ACHN (cell line): ENCODE measurements at places on chromosomes 6 and 20.

DNA sequence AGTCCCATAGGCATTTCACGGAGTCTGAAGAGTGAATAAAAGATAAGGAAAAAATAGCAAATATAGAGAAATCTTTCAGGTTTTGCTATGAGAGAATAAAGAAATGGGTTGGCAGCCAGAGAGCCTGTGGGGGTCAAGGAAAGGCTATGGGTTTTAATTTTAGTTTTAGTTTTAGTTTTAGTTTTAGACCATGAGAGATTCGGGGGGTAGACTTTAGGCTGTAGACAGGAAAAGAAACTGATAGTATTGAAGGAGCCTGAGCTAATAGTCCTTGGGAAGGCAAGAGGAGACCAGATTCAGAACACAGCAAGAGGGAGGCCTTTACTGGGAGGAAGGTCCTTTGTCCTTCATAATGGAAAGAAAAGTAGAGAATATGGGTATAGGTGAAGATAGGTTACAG lies 19.3 kb downstream of the DOP1A start:
- no peak for DNase-seq

DNA sequence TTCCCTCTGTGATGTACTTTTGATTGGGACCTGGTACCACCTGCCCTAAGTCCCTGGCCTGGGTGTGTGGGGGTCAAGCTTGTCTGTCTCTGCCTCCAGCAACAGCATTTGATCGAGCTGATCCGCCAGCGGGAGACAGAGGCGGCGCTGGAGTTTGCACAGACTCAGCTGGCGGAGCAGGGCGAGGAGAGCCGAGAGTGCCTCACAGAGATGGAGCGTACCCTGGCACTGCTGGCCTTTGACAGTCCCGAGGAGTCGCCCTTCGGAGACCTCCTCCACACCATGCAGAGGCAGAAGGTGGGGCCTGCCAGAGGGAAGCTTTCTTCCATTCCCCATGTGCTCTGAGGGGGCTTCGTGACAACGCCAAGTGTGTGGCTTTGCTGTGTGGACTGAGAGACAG lies 5.4 kb downstream of the GID8 start:
- DNase-seq, result no peak

- no peak for DNase-seq
Measured at GRCh38 chr6:168609026-168609685, 168.2 kb downstream of the SMOC2 start.

- DNase-seq, result no peak
Measured at GRCh38 chr6:156852147-156852857, 75.1 kb downstream of the ARID1B start.

DNA sequence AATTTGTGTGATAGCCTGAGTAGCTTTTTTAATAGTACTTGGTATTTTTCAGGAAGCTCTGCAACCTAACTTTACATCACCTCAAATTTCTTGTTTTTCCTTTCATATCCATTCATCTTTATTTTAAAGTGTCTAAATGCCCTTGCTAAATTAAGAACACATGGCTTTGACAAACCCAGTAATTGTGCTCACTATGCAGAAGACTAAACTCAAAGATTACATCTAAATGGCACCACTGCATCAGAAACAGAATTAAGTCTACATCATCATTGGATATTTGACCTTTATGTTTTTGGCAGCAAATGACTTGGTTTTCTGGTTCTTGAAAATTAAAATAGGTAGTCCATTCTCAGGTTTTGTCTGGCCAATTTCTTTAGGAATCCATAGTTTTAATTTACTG lies 69.6 kb upstream of the HDGFL1 start:
- DNase-seq, result no peak

- DNase-seq, result no peak
Measured at GRCh38 chr6:116017546-116018295, 43.0 kb downstream of the FRK start.

DNA sequence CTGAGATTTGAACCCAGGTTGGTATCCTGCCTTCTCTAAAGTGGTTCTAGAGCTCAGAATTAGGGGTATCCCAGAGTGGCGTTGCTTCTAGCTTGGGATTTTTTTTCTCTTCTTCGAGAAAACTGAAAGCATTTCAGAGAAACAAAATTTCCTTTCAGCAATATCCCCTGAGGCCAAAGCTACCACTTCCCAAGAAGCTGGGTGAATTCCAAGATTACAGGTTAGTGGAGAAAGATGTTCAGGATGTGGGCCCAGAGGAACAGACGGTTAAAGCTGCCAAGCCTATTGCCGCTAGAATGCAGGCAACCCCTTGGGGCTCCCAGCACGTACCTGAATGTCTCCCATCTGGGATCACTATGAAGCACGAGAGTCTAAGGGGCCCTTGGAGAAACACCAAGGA lies 134.1 kb downstream of the FOXO3 start:
- no peak for DNase-seq

DNA sequence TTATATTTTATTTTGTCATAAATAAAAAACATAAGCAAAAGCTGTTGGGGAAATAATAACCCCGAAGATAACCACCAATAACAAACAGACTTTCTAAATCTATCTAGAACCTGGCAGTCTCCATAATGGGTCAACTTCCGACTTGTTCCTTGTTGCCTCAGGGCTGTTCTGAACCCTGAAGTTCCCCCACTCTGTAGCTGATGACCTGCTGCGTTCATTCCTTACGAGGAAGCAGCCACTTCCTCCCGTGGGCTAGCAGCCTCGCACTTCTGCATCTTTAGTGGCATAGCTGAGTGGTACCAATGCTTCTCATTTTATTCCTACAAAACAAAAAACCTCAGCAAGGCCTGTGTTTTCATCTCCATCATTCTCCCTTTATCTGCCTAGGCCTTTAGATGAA lies 103.0 kb downstream of the PLEKHG1 start:
- no peak for DNase-seq

- DNase-seq, result no peak
Measured at GRCh38 chr6:156889469-156889868, 112.3 kb downstream of the ARID1B start.

GRCh38 chr6:39128106-39128505 lies 13.1 kb upstream of the SAYSD1 start:
- DNase-seq, result no peak

GRCh38 chr20:8094415-8094818 lies 37.6 kb upstream of the PLCB1 start:
- DNase-seq, result no peak

DNA sequence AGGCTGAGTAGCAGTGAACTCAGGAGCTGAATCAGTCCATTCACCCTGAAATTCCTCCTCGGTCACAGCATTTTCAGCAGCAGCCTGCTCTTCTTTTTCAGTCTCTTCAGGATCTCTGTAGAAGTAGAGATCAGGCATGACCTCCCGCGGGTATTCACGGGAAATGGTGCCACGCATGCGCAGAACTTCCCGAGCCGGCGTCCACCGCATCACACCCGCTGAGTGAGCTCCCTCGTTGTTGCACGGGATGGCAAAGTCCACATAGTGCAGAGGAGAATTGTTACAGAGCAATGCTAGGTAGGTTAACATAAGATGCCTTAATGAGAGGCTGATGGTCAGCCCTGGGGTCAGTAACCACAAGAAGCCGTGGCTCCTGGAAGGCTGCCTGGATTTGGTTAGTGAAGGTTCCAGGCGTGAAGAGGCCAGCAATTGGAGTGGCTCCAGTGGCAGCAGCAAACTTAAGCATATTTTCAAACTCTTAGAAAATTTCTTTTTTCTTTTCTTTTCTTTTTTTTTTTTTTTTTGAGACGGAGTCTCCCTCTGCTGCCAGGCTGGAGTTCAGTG lies 113.5 kb upstream of the HDAC2 start:
- DNase-seq, result no peak

DNA sequence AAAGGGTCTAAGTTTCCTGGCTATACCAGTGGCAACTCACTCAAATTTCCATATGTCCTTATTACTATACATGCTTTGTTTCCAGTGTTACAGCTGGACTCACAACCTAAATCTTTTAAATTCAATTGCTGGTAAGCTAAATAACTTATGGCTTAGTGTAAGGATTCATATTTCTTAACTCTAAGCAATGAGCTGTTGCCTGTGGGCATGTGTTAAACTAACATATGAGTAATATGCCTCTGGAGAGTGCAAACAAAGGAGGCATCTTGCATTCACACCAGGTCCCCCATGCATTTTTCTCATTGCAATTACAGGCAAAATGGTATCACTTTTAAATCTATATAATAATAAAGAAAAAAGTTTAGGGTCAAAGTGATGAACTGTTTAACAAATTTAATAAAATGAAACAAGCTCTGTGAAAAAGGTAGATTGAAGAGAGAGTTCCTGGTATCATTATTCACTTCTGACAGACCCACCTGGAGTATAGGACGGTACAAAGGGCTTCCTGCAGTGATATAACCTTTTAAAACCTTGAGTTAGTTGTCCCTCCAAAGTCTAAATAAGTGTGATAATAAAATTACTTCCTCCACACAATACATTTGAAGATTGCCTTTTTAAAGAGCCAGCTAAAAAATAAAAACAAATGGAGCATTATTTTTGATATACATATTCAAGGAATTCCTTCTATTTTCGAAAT lies 57.6 kb upstream of the HMGCLL1 start:
- DNase-seq, result no peak

GRCh38 chr6:22222469-22222868 lies 74.4 kb downstream of the PRL start:
- no peak for DNase-seq

DNA sequence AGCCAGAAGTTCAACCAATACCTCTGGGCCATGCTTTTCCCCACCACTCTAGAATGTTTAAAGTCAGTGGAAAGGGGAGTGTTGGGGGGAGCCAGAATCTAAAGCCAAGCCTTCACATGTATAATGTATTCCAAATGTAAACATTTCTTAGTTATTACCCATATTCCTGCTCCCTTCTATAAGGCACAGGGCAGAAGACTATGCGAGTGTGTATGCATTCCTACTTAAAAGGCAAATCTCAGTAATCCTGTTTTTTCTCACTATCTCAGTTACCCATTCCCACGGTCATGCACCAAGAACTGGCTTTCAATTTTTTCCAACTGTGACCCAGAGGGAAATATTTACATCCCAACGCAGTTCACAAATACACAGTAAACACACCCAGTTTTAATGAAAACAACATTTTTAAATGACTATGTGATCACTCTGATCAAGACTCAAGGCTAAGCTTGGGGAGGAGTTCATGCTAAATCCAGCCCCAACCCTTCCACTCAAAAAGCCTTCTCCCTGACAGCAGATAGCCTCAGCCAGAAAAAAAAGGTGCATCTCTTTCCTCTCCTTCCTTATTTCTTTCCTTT lies 57.5 kb downstream of the EPB41L2 start:
- DNase-seq, result no peak

GRCh38 chr6:449486-450419 lies 58.2 kb downstream of the IRF4 start:
- no peak for DNase-seq

GRCh38 chr6:168724033-168724432 lies 283.0 kb downstream of the SMOC2 start:
- no peak for DNase-seq

GRCh38 chr6:163351013-163351412 lies 63.5 kb upstream of the QKI start:
- DNase-seq, result no peak

DNA sequence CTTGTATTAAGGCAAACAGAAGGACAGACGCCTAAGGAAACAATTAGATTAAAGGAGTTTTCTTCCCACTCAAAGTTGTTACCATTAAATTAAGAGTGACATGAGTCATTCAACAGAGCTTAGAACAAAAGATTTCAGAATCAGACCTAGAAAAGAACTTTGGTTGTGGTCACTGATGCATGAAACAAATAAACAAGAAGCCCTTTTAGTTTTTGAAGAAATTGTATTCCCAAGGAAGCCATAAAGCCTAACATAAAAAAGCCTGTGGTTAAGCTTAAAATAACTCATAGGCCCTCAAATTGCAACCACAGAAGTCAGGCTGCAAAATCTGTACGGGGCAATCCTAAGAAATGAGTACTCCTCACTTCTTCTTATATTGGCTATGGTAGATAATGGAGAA lies 17.9 kb upstream of the TRIM26 start:
- DNase-seq, result no peak

- no peak for DNase-seq
Measured at GRCh38 chr6:133577851-133578250, 311.1 kb upstream of the TCF21 start.

DNA sequence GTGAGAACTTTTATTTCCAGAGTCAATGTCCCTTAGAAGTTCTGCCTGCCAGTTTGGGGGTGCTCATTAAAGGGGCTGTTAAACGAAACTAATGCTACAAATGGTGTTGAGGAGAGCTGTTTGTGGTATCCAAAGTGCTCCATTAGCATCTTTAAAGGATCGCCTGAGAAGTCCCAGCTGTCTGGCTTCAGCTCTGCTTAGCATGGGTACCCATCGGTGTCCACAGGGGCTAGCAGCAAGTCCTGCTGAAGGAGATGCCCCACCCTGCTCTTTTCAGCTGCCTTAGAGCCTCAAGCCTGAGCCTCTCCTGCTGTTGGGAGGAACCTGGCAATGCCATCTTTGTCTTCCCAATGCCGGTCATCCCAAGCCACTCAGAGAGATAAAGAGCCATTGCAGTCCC lies 111.1 kb downstream of the FOXO3 start:
- DNase-seq, result no peak

DNA sequence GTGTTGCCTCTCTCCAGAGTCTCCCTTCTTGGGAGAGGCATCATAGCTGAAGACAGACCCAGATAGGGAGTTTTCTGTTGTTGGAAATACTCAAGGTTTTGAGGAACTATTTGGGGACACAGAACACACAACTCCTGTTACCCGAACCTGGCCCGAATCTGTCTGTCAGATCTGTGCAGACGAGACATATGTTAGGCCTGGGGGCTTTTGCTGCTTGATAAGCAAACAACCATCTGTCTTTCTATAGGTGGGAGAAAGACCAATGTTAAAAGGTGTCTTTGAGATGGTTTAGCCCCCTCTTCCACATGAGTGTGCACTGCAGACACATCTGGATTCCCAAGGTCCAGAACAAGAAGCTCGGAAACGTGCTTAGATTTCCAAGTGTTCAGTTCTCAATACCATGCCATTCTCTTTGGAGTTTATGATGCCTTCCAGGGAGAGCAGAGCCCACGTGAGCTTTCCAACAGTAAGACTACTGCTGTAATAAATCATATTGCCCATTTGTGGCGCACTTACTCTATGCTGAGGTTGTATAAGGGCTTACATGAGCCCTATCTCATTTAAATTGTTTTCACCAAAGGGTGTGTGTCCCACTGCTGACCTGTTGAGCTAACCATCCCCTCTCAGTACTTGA lies 3.8 kb upstream of the STX16 start:
- DNase-seq, result no peak

- DNase-seq, result no peak
Measured at GRCh38 chr6:7424058-7424457, 34.5 kb downstream of the RIOK1 start.

DNA sequence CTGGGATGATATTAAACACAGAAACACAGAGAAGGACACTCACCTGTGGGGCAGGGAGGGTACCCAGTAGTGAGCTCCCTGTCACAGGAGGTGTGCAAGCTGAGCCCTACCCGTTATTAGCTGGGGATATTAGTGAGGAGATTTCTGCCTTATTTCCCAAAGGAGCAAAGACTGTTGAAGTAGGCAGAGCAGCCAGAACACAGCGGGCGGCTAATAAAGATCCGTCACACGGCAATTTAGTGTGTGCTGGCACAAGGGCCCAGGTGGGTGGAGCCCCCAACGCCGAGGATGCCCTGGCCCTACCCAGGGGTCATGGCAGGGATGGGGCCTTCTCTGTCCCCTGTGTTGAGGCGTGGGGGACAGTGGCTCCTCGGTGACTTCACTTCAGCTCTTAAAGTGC lies 8.3 kb downstream of the VSTM2L start:
- no peak for DNase-seq
